NCI-H460 (cell line): ENCODE measurements at places on chromosomes 3 and 15.

DNA sequence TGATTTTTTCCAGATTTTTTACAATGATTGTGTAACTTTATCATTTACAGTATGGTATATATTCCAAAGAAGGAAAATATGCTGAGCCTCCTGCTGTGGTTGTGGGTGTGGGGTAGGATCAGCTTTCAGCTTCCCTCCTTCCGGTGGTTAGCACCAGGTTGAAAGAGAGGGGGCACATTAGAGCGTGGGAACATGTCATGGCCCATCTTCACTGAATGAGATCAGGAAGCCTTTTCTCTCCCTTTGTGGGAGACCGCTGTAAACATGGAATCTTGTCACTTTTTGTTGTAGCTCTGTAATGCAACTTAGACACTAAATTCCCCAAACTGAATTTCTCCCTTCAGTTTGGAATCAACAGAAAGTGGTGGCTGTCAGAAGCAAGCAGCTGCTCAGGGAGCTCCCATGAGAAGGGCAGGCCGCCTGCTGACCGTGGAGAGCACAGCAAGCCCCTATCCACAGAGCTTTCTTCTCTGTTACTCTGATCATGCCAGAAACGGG is 86.7 kb upstream of the LIMD1 start:
- DNase-seq: peak; percentile 12

GRCh38 chr15:25416693-25417092 is 22.1 kb downstream of the UBE3A start:
- DNase-seq: no peak

- no peak for DNase-seq
These were observed 2.9 kb upstream of the DIS3L start for GRCh38 chr15:66290518-66290917.

DNA sequence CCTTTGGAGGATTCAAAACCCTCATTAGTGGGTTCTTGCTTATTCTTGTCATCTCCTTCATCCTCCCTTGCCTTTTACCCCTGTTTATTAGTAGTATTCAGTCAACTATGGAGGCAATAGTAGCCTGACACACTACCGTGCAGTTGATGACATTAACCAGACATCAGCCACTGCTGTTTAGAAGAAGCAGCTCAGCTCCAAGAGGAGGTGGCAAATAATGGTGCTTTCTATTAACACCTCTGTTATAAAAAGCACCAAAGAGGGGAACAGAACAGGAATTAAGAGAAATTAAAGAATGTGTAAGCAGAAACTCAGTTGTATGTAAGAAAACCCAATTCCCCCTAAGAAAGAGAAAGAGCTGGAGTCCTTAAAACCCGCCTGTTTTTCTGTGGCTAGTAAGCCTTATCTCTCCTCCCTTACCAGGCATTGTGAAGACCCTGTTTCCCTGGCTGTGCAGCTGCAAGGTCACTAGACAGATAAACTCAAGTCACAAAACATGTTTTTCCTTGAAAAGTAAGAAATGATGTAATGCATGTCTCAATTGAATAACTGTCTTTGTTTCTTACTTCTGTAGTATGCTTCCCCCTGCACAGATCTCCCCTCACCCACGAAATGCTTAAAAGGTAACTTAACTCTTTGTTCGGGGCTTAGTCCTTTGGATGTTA is 21.2 kb downstream of the CCR4 start:
- no peak for DNase-seq

GRCh38 chr3:185629554-185630181 is 43.6 kb downstream of the SENP2 start:
- no peak for DNase-seq

DNA sequence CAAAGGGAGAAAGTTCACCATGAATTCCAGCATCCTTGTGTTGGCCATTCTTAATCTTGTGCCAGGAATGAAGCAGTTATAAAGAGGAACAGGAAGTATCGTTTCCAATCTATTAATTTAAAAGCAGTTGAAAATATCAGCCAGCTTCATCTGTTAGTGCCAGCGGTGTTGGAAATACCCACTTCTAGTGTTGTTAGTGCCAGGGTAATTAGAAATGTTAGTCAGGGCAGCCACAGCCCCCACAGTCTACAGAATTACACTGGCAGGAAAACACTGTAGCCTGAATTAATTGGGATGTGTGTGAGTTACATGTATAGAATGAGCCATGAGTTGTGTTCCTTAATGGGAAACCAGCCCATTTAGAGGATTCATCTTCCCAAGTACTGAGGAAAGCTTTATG is 127.8 kb downstream of the GHSR start:
- DNase-seq: no peak

DNA sequence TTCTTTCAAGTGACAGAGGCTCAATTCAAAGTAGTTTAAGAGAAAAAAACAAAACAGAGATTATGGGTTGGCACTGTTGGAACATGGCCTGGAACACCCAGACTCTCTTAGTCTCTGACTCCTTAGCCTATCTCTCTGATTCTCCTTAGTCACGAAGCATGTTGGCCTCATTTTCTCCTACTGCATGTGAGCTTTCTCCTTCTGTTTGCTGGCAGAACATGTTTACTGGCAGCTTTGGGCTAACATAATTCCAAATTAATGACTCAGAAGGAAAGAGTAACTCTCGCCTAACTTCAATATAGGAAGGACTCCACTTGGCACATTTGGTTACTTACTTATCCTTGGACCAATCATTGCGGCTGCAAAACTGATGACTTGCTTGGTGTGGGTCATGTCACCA is 21.7 kb upstream of the CCDC39 start:
- no peak for DNase-seq
